Activated CD4-positive, alpha-beta memory T cell treated with anti-CD3 and anti-CD28 coated beads, Interleukin-2, amount 10 ng/mL, durations not matched to agents 7 days and 5 days (primary cell): ENCODE measurements at places on chromosomes 5 and 9. TPM values are rescaled to one million over a fixed set of nuclear protein-coding genes. Genes with fewer than 3 reads are reported as not detected.

DNA sequence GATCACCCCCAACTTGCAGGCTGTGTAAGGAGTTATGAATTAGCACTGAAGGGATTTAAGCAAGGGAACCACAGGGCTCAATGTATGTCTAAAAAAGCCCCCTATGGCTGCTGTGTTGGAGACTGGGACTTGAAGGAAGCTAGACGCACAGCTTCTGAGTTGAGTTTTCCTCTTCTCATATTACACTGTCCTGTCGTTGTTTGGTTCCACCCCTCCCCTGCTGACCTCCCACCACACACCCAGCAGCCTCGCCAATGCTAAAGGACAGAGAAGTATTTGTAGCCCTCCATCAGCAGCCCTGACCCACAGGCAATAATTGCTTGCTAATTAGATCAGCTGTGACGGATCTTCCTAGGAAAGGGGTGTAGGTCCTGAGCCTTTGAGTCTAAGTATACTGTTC lies 15.1 kb upstream of the CARTPT start:
- no peaks in the 10 kb centered on the region for H3K36me3 ChIP-seq
- peaks cover 1% of the 10 kb centered on the region for H3K4me1 ChIP-seq
- no peak overlapping the region for H3K4me3 ChIP-seq
- DNase-seq: no peak
- H3K27ac ChIP-seq: no peak overlapping the region

Gene INSL4
- total RNA-seq: not detected

GRCh38 chr5:100270023-100270771 lies 265.0 kb upstream of the FAM174A start:
- no peak overlapping the region for H3K4me3 ChIP-seq
- H3K4me1 ChIP-seq: no peaks in the 10 kb centered on the region
- H3K27ac ChIP-seq: no peak overlapping the region
- no peaks in the 10 kb centered on the region for H3K27me3 ChIP-seq
- H3K36me3 ChIP-seq: no peaks in the 10 kb centered on the region
- DNase-seq: no peak

DNA sequence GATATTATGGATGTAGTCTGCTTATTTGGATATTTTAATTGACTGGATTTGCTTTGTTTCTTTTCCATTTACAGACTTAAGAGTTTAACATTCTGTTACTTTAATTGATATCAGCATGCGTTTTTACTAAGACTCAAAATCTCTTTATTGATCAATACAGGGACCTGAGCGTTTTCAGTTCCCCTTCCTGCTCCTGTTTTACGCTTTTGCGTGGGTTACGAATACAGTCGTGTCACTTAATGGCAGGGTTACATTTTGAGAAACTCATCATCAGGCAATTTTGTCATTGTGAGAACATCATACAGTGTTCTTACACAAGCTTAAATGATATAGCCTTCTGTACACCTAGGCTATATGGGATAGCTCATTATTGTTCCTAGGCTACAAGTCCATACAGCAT lies 65.2 kb downstream of the PBX3 start:
- H3K27ac ChIP-seq: no peak overlapping the region
- no peaks in the 10 kb centered on the region for H3K27me3 ChIP-seq
- H3K36me3 ChIP-seq: no peaks in the 10 kb centered on the region
- DNase-seq: no peak
- H3K4me3 ChIP-seq: no peak overlapping the region

Gene FOXD4L4
- total RNA-seq: 0.13 TPM
